ENCODE measurements at places on chromosomes 3 and 15.

DNA sequence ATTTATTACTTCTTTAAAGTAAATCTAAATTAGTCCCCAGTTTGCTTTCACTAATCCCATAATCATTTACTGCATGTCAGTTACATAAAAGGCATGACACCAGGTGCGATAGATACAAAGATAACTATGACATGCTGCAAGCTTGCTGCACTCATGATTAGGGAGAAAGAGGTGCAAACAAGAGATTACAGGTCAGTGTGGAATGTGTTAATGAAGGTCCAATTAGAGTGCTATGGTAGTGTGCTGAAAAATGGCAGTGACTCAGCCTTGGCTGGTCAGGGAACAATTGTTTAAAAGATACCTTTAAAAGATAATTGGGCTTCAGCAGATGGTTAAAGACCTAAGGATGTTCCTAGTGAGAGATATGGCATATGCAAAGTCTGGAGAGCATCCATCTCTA, 352.6 kb upstream of the TGFBR2 start:
- DNase-seq, result no peak

DNA sequence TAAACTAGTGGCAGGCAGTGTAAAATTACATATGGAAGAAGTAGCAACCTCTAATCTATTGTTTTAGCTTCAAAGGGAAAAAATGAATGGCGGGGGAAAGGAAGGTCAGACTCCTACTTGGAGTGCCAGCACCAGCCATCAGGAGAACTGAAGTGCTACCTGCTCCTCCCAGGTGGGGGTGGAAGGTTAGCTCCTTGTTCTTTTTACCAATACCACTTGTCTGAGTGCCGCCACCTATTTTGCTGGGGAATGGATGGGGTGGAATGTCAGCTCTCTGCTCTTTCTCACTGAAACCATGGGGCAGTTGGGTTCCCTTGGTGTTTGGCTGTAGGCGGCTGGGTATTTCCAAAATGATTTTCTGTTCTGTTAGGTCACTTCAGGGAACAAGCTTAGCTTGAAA, 428.7 kb upstream of the EPHA3 start:
- DNase-seq, result no peak

- DNase-seq, result no peak
These were observed 127.1 kb downstream of the KCNMB2 start for GRCh38 chr3:178663201-178663934.

DNA sequence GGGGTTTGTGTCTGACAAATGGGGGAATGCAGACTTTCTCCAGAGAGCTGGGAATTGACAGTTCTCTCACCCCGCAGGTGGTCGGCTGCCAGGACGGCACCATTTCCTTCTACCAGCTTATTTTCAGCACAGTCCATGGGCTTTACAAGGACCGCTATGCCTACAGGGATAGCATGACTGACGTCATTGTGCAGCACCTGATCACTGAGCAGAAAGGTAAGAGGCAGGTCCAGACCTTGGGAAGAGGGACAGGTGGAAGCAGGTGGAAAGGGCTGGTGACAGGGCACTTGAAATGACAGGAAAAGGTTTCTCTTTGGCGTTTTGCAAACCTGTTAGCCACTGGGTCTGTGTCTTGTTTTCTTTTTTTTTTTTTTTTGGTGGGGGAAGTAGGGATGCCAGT, 36.6 kb downstream of the IFT122 start:
- DNase-seq, result no peak
